HFFc6 (cell line): ENCODE measurements at places on chromosomes 12 and 14. TPM values are rescaled to one million over a fixed set of nuclear protein-coding genes. Genes with fewer than 3 reads are reported as not detected.

DNA sequence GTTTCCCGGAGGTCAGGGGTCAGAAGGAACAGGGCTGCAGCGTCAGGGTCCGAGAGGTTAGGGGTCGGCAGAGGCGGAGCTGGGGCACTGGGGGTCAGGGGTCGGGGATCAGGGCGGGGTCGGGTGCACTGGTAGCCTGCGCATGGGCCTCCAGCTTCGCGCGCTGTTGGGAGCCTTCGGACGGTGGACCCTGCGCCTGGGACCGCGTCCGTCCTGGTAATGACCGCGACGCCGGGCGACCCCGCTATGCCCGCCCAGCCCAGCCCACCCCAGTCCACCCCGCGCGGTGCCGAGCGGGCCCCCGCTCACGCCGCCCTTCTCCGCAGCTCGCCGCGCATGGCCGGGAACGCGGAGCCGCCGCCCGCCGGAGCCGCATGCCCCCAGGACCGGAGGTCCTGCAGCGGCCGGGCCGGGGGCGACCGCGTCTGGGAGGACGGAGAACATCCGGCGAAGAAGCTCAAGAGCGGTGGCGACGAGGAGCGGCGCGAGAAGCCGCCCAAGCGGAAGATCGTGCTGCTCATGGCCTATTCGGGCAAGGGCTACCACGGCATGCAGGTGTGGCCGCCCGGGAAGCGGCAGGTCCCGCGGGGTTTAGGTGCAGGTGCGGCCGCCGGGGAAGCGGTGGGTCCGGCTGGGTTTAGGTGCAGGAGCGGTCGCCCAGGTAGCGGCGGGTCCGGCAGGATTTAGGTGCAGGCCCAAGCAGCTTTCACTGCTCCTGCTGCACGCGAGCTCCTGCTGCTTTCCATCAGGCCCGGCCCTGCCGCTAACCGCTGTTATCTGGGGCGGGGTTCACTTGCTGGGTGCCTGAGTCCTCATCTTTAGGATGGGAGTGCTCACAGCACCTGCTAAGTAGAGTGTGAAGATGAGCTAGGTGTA, 743 bp downstream of the PUS1 start:
- peak overlapping the region; percentile 95 for H3K4me3 ChIP-seq
- H3K27ac ChIP-seq, result peak overlapping the region; percentile 75
- no peaks in the 10 kb centered on the region; the same call in 1 of the 2 replicates for H3K27me3 ChIP-seq
- H3K4me1 ChIP-seq, result peaks cover 7% of the 10 kb centered on the region

DNA sequence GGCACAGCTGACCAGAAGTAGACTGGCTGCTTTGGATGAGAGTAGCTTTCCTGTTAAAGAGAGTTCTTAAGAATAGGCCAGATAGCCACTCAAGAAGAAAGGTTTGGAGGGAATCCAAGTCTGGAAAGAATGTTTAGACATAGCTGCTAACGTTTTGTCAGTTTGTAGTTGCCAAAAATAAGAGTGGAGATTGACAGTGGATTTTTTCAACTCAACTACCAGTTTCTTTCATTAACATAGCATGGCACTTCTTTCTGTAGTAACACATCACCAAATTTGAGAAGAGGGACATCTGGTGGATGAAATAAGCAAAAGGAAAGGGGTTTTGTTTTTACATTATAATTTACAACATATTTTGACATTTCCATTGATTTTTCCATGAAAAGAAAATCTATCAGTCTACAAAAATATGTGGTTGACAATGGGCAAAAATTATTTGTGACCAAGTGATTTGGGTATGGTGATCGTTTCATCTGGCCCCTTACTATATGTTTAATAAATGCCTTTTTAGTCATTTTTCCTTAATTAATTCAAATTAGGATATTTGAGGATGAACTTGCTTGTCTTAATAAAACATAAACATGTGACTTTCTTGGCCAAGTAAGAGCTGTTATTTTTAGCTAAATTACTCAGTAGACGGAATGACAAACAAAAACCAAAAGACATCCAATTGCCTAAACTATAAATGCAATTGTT, 71.1 kb downstream of the PTPRR start:
- no peaks in the 10 kb centered on the region for H3K36me3 ChIP-seq
- no peak for DNase-seq
- no peak overlapping the region for H3K27ac ChIP-seq
- no peak overlapping the region for H3K4me3 ChIP-seq
- H3K27me3 ChIP-seq, result no peaks in the 10 kb centered on the region; the same call in 1 of the 2 replicates
- no peaks in the 10 kb centered on the region for H3K4me1 ChIP-seq

The RIMBP2 gene
- total RNA-seq, result not detected in 3 replicates

The CDC42BPB gene
- 82.2 to 85.4 TPM (median 85.1 TPM) in 3 replicates for total RNA-seq

DNA sequence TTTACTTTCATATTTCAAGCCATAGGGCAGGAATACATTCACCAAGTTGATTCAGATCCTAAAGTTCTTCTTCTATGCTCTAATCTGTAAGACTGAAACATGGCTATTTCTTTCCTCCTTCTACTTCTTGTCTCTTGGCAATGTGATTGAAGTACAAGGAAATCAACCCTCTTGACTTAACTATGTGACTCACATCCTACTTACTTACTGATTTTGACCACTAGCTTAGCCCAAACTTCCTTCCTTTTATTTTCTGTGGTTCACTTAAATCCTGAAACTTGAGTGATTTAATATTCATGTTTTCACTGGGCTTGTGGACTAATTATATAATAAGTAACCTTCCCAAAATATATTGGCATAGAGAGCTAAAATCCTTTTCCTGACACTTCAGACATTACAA, 111.2 kb upstream of the NOVA1 start:
- H3K4me1 ChIP-seq, result no peaks in the 10 kb centered on the region
- H3K36me3 ChIP-seq, result no peaks in the 10 kb centered on the region; the same call in 1 of the 2 replicates
- no peaks in the 10 kb centered on the region for H3K27me3 ChIP-seq
- H3K4me3 ChIP-seq, result no peak overlapping the region
- DNase-seq, result no peak

The AMIGO2 gene
- total RNA-seq, result 52.2 to 82.4 TPM (median 68.5 TPM) in 3 replicates

- H3K27me3 ChIP-seq, result peaks cover 45% of the 10 kb centered on the region
- H3K4me1 ChIP-seq, result no peaks in the 10 kb centered on the region
- no peak overlapping the region for H3K27ac ChIP-seq
Observed at GRCh38 chr14:100785338-100785615, 40.6 kb upstream of the MEG3 start.

GRCh38 chr14:33918256-33918655, 32.6 kb downstream of the EGLN3 start:
- DNase-seq, result no peak
- H3K27ac ChIP-seq, result no peak overlapping the region
- no peak overlapping the region for H3K4me3 ChIP-seq
- H3K4me1 ChIP-seq, result no peaks in the 10 kb centered on the region

DNA sequence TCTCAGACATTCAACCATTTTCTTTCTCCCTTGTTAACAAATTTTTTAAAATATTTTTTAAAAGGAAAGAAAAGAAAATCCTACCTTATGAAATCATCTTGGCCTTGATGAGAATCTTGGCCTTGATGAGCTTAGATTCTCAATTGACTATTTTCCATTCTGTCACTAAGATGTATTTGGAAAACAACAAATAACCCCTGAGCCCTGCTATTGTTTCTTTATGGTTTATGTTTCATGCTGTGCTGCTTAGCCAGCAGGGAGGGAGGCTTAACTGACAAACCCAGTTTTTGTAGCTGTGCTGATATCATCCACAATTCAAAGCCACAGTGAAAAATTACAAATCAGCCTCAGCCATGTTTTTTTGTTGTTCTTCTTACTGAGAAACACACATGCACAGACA, 404.1 kb downstream of the RAD51B start:
- no peak for DNase-seq
- H3K27ac ChIP-seq, result no peak overlapping the region
- no peaks in the 10 kb centered on the region; the same call in 1 of the 2 replicates for H3K4me1 ChIP-seq

The ISM2 gene
- not detected in 3 replicates for total RNA-seq

DNA sequence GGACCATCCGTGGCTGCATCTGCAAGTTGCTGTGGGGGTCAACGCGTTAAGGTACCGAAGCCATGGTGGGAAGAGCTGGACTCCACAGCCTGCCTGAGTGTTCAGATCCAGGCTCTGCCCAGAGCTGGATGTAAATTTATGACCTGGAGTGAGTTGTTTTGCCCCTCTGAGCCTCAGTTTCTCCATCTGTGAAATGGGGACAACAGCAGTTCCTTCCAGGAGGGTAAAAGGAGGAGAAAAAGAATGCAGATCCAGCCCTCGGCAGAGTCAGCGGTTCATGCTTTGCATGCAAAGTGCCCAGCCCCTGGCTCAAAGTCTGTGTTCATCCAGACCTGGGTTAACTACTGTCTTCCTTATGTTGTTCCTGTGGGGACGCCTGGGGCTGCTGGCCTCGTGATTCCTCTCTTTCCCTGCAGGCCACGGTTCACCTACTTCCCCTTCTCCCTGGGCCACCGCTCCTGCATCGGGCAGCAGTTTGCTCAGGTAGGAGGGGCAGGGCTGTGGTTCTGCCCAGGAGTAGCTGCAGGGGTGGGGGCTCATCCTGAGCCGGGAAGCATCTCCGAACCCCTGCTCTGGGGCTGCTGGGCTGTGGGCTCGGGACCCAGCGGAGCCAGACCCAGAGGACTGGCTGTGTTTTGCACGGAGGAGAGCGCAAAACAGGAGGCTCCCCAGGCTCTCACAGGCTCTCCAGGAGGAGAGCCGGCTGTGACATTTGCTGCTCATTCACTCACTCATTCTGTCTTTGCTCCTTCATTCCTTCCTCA, 41.9 kb downstream of the CYP46A1 start:
- H3K4me3 ChIP-seq, result no peak overlapping the region
- peaks cover 23% of the 10 kb centered on the region for H3K27me3 ChIP-seq
- H3K36me3 ChIP-seq, result no peaks in the 10 kb centered on the region
- no peak overlapping the region for H3K27ac ChIP-seq
- H3K4me1 ChIP-seq, result no peaks in the 10 kb centered on the region

DNA sequence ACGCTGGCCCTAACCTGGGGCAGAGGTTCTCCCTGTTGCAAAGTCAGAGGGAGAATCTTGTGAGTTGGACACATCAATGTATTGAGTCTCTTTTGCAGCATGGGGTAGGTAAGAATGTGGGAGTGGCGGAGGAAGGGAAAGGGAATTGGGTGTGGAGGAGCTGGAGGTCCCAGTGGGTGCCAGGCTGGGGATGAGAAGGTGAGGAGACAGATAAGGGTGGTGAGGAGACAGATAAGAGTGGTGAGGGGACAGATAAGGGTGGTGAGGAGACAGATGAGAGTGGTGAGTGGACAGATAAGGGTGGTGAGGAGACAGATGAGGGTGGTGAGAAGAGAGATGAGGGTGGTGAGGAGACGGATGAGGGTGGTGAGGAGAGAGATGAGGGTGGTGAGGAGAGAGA, 72.9 kb upstream of the SFSWAP start:
- DNase-seq, result no peak
- H3K4me3 ChIP-seq, result no peak overlapping the region
- peaks cover 2% of the 10 kb centered on the region; the same call in 1 of the 2 replicates for H3K27me3 ChIP-seq
- H3K36me3 ChIP-seq, result no peaks in the 10 kb centered on the region
- no peak overlapping the region for H3K27ac ChIP-seq

- no peaks in the 10 kb centered on the region for H3K27me3 ChIP-seq
- DNase-seq, result no peak
- H3K27ac ChIP-seq, result no peak overlapping the region
- no peaks in the 10 kb centered on the region for H3K36me3 ChIP-seq
- H3K4me3 ChIP-seq, result no peak overlapping the region
- H3K4me1 ChIP-seq, result no peaks in the 10 kb centered on the region
Observed at GRCh38 chr12:86574143-86574542, 318.0 kb upstream of the MGAT4C start.

DNA sequence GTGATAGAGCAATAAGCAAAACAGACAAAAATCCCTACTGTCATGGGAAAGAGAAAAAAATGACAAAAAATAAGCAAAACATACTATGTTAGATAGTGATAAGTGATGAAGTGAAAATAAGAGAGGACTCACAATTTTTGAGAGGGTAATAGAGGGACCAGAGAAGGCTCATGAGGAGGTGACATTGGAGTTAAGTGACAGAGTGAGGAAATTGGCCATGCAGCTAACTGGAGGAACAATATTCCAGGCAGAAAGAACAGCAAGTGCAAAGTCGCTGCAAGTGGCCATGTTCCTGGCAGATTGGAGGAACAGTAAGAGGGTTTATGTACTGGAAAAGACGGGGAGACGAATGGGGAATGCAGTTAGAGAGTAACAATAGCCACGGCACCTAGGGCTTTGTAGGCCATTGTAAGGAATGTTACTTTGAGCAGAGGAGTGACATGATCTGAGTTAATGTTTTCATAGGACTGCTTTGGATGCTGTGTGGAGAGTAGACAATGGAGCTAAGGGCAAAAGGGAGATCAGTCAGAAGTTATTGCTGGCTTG, 1.4 kb upstream of the SAV1 start:
- DNase-seq, result no peak
- peaks cover 7% of the 10 kb centered on the region for H3K4me1 ChIP-seq
- no peak overlapping the region for H3K4me3 ChIP-seq
- H3K27me3 ChIP-seq, result no peaks in the 10 kb centered on the region; the same call in 1 of the 2 replicates
- peaks cover 12% of the 10 kb centered on the region; the same call in 1 of the 2 replicates for H3K36me3 ChIP-seq

DNA sequence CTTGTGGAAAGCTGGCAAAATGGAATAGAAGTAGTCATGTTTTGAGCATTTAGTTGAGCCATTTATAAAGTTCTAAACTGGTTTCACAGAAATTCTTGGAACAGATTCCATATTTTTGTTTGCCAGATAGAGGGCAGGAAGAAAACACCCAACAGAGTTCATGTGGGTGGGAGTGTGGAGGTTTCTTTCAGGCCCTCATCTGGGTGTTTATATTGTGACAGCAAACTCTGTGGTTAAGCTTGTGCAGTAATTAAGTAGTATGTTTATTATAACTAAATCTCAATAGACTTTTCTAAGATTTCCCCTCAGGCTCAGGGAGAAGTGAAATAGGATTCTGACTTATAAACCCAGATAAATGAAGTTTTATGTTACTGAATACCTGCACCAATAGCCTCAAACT, 57.4 kb downstream of the SPPL3 start:
- no peak for DNase-seq
- no peaks in the 10 kb centered on the region for H3K27me3 ChIP-seq
- no peak overlapping the region for H3K27ac ChIP-seq
- H3K4me3 ChIP-seq, result no peak overlapping the region

GRCh38 chr12:8840938-8841633, 18.7 kb downstream of the A2ML1 start:
- H3K36me3 ChIP-seq, result no peaks in the 10 kb centered on the region
- DNase-seq, result no peak
- peaks cover 19% of the 10 kb centered on the region for H3K27me3 ChIP-seq
- no peak overlapping the region for H3K27ac ChIP-seq
- H3K4me1 ChIP-seq, result peaks cover 6% of the 10 kb centered on the region

The CLEC9A gene
- not detected in 3 replicates for total RNA-seq

DNA sequence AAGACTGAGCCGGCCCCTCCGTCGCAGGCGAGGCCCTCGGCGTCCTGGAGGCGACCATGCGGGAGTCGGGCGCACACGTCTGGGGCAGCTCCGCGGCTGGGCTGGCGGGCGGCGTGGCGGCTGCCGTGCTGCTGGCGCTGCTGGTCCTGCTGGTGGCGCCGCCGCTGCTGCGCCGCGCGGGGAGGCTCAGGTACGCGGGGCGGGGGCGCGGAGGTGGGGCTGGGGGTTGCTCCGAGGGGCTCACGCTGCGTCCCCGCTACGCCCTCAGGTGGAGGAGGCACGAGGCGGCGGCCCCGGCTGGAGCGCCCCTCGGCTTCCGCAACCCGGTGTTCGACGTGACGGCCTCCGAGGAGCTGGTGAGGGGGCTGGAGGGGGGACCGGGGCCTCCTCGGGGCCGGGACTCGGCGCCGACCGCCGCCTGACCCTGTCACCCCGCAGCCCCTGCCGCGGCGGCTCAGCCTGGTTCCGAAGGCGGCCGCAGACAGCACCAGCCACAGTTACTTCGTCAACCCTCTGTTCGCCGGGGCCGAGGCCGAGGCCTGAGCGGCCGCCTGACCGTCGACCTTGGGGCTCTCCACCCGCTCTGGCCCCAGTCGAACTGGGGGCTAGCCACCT, 7.8 kb downstream of the AMN start:
- peaks cover 9% of the 10 kb centered on the region for H3K36me3 ChIP-seq
- DNase-seq, result no peak
- no peak overlapping the region for H3K4me3 ChIP-seq
- peaks cover 30% of the 10 kb centered on the region; the same call in 1 of the 2 replicates for H3K27me3 ChIP-seq

- no peaks in the 10 kb centered on the region for H3K27me3 ChIP-seq
- DNase-seq, result no peak
- H3K27ac ChIP-seq, result peak within 1 kb of the TSS; percentile 88
- peak within 1 kb of the TSS; percentile 85 for H3K4me3 ChIP-seq
- peaks cover 41% of the 10 kb centered on the region for H3K4me1 ChIP-seq
- H3K36me3 ChIP-seq, result peaks cover 4% of the 10 kb centered on the region
Observed at GRCh38 chr12:12784911-12785814, at the start of gene APOLD1. APOLD1 (plus strand) TSS chr12:12785659; CDS start chr12:12785692, 33 bp downstream.
